ENCODE measurements at places on chromosomes 6 and 20.

- no peak for DNase-seq
These were observed 281.6 kb upstream of the ZFP64 start for GRCh38 chr20:52473186-52473585.

- peak; percentile 92 for DNase-seq
These were observed 35.9 kb upstream of the PIM1 start for GRCh38 chr6:37134036-37134395.

- DNase-seq, result no peak
These were observed 31.6 kb upstream of the SNX9 start for GRCh38 chr6:157791450-157791849.

DNA sequence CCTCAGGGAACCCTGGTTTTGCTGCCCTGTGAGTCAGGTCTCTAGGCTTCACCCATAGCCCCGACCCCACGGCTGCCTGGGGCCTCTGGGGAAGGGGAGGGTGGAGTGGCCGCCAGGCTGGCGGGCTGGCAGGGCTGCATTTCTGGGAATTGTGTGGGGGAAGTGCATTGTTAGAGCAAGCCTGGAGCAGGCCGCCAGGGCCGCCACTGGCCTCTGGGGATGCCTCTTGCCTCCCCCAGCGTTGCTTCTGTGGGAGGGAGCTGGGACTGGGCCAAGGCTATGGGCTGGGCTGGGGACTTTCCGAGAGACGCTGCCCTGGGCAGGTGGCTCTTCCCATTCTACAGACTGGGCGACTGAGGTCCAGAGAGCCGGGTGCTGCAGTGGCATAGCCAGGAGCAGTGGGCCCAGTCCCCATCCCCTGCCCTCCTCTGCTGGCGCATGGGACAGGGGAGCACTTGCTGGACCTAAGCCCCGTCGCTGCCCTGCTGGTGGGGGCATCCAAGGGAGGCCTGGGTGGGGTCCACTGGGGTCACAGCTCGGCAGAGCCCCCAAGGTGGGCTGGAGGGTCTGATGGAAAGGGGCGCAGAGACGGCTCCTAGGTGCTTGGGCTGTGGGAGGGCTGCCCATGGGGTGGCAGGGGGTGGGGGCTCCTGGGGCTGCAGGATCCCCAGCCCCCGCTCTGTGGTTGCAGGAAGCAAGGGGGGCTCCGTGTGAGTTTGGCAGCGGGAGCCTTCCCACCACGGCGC lies 6.6 kb upstream of the SOX18 start:
- DNase-seq, result no peak

DNA sequence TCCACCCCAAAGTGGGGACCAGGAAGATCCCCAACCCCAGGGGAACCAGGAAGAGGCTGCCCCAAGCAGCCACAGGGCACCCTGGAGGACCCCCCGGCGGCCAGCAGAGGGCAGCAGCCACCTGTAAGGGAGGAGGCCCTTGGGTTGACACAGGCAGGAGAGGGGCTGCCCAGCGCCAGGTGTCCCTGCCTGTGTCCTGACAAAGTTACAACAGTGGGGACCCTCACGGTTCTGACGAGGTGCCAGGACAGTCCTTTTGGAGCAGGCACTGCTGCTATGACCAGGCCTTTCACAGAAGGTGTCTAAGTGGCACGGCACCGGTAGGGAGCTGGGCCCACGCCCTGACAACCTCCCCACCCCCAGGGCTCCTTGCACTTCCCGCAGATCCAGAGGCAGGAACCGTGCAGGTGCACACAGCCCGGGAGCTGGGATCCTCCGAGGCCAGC lies 176.7 kb downstream of the BMP7 start:
- DNase-seq, result no peak

GRCh38 chr6:132858750-132859149 lies 44.4 kb downstream of the RPS12 start:
- DNase-seq, result no peak

DNA sequence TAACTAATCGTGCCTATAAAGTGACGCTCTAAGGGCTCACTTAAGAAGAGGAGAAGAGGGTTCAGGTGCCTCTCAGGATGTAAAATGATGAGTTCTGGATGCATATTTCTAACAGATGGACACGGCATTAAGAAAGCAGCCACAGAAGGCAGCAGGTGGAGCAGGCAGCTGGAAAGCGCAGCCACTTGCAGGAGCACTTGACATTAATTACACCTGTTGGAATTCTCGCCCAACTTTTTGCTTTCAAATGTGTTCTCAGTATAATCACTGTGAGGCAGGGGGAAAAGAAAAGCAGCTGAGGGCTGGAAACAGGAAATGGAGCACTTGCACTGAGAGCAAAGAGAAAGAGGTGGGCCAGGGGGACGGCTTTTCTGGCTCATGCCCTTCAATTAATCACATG lies 164.2 kb downstream of the NKAIN2 start:
- DNase-seq, result no peak

DNA sequence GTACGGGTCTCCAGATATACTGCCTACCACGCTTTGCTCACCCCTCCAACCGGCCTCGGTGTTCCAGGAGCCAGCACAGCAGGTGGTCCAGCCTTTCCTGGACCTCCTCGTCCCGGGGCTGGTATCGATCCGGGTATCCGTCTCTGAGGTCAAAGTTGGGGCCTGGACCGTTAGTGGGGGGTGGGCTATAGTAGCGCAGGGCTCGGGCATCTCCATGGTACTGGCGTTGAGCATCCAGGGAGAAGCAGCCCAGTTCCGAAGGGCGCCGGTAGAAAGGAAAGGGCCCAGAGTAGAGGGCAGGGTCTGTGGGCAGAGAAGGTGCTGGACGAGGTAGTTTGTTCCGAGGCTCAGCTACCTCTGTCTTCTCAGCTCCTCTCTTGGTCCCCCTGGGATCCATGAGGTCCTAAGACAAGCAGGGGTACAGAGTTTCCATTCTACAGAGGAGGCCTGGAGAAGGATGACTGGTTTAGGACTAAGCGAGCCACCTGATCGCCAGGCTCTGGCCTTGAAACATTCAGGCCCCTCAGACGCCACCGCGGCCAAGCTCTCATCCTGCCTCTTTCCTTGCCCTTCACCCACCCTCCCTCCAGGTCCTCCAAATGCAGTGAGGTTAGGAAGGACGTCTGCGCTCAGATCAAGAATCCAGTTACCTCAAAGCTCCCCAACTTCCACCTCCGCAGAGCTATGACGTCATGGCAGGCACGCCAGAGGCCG lies 502 bp downstream of the DXO start:
- no peak for DNase-seq

DNA sequence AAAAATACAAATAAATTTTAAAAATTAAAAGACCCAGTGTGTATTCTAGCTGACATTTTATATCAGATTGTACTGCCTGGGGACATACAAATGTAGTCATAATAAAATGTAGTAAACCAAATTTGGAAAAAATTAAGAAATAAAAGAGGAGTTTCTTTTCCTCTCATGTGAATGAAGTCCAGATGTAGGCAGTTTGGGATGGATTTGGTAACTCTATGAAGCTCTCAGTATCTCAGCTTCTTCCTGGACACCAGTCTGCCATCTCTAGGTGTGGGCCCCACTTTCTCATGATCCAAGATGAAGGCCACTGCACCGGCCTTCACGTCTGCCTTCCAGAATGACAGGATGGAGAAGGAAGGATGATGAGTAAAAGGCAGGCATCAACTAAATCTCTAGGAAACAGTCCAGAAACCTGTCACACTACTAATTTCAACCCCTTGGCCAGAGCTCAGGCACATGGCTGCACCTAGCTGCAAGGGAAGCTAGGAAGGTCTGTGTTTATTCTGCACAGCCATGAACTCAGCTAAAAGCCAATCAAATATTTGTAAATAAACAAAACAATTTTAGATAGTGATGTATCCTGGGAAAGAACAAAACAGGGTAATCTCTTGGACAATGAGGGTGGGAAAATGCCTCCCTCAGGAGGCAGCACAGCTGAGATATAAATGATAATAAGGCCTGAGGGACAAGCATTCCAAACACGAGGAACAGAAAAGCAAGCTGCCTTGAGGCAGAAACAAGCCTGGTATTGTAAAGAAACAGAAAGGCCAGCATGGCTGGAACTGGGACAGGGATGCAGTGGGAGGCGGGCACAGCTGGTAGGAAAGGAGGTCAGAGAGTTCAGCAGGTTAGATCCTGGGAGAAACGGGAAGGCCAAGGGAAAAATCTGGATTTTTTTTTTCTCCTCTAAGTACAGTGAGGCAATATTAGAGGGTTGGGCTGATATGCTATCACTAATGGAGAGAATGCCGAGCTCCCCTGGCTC lies 88.5 kb upstream of the PTPN1 start:
- DNase-seq, result no peak

- DNase-seq, result no peak
These were observed 1.1 kb upstream of the PAQR8 start for GRCh38 chr6:52360601-52361413.

DNA sequence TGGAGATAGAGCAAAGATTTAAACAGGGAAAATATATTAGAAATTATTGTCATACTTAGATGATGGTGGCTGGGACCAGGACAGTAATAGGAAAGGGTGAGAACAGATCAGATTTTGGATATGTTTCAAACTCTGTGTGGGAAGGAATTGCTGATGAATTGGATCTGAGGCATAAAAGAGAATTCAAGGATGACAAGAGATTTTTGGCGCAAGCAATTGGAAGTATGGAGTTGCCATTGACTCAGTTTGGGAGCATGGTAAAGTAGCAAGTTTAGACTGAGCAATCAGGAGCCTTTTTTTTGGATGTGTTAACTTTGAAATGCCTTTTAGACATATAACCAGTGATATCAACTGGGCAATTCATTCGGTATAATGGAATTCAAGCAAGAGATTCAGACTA lies 14.4 kb downstream of the TAB2 start:
- no peak for DNase-seq

DNA sequence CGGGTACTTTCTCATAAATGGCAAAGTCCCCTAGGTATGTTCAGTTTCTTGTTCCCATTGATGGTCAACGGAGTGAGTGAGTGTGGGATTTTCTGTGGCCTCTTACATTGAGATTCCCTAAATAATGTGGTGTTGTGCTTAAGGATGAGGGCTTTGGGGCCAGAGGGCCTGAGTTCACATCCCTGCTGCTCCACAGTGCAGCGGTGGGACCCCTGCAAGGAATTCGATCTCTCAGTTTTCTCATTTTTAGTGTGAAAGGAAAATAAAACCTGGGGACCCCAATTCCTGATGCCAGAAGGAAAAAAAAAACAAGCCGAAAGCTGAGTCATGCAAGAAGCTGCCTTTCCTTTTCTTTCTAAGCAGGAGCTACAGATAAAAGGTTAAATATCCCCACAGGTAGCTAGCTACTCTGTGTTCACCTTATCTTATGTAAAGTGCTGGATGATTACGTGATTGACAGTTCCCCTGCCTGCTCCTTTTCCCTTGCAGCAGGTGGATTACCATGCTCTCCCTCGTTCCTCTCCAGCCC lies 120.2 kb upstream of the CLDN20 start:
- DNase-seq, result no peak

GRCh38 chr6:142374965-142375733 lies 73.3 kb downstream of the ADGRG6 start:
- DNase-seq, result peak; percentile 91

- DNase-seq, result peak; percentile 49
These were observed 29.9 kb downstream of the METTL24 start for GRCh38 chr6:110328259-110328658.

DNA sequence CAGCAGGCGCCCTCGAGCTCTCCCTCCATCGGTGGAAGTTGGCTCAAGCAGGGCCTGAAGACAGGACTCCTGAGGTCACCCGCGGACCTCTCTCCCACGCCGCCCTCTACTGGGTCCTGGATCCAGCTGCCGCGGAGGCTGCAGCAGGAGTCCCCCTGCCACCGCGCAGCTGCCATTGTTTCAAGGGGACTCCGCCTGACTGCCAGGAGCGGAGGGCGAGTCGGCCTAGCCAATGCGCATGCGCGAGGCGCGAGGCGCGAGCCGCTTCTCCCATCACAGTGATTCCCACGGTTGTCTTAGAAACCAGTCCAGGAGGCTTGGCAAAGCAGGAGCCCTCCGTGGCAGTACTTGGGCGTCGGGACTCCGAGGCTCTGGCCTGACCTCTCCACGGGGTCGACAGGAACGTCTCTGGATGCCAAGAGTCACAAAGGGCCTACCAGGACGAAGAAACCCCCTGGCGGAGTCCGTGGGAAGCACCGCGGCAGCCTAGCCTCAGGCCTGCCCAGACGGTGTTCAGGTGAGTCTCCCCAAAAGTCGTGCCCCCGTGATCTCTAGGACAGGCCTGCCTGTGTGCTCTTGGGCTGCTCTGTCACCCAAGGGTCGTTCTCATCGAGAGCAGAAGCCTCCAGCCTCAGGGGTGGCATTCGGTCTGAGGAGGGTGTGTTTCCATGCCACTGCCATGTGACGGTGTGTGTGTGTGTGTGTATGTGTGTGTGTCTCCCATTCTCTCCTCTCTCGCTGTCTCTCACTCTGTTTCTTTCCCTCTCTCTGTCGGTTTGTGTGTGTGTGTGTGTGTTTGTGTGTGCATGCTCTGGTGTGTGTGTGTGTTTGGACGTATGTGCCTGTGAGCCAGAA lies 290.6 kb upstream of the ZNF337 start:
- no peak for DNase-seq

- DNase-seq, result no peak
These were observed 659 bp downstream of the CEP85L start for GRCh38 chr6:118650582-118651281.

DNA sequence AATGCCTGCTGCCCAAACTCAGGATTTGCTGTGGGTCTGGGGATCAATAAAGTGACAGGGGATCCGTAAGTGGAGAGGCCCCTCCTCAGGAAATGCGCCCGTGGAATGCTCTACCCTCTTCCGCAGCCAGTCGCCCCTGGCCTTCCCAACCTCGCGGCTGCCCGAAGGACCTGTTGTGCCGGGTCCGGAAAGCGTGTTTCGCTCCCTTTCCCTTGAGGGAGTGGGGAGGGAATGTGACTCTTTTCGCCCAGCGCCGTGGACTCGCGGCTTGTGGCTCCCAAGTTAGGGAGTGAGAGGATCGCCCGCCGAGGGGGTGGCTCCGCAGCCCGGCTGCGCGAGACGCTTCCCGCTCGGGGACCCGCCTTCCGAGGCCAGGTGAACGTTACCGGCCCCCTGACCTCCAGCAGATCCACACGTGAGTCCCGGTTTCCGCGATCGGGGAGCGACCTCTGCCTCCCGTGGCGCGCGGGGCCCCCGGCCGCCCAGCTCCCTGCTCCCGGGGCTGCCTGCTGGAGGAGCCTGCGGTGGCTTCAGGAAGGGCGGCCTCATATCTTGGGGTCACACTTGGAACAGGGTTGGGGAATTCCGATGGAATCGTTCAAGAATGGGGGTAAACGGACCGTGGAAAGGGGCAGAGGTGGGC lies 666 bp downstream of the TPD52L1 start:
- no peak for DNase-seq

- DNase-seq, result no peak
These were observed 20.6 kb downstream of the NHLRC1 start for GRCh38 chr6:18101873-18102272.

GRCh38 chr6:104187616-104188015 lies 672.1 kb downstream of the HACE1 start:
- DNase-seq, result no peak
